Osteoblast (primary cell): ENCODE measurements at places on chromosomes 2 and 18. TPM values are rescaled to one million over a fixed set of nuclear protein-coding genes. Genes with fewer than 3 reads are reported as not detected.

GRCh38 chr2:157848213-157848612, 27.9 kb downstream of the ACVR1 start:
- H3K36me3 ChIP-seq: no peaks in the 10 kb centered on the region
- H3K27ac ChIP-seq: no peak overlapping the region
- H3K4me1 ChIP-seq: peaks cover 6% of the 10 kb centered on the region
- H3K4me3 ChIP-seq: no peak overlapping the region

DNA sequence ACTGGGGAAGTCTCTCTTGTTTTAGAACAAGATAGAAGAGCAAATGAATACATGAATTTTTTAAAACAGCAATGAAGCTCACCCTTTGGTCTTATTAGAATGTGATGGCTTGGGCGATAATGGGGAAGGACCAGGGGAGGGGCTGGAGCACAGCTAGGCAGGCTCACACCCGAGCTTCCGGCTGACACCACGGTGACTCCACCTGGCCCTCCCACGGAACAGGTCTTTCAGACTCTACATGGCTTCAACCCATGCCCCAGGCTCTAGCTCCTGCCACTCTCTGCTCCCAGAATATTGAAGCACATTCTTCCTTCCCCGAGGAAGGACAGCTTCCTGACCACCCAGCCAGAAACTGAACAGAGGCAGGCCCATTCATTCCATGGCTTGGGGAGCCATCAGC, 127.5 kb upstream of the AGAP1 start:
- peaks cover 33% of the 10 kb centered on the region for H3K27me3 ChIP-seq
- no peaks in the 10 kb centered on the region for H3K36me3 ChIP-seq
- H3K27ac ChIP-seq: no peak overlapping the region
- no peaks in the 10 kb centered on the region for H3K4me1 ChIP-seq
- H3K4me3 ChIP-seq: no peak overlapping the region

NDUFB3 gene
- total RNA-seq: 25.7 and 29.2 TPM in 2 replicates

LYG2 gene
- not detected in 2 replicates for total RNA-seq

GRCh38 chr18:4198956-4199355, 256.2 kb downstream of the DLGAP1 start:
- H3K36me3 ChIP-seq: no peaks in the 10 kb centered on the region
- DNase-seq: no peak
- H3K27ac ChIP-seq: no peak overlapping the region
- no peaks in the 10 kb centered on the region for H3K4me1 ChIP-seq

GRCh38 chr2:39855856-39856255, 76.8 kb upstream of the THUMPD2 start:
- H3K4me3 ChIP-seq: no peak overlapping the region
- no peak for DNase-seq
- peaks cover 7% of the 10 kb centered on the region for H3K4me1 ChIP-seq
- H3K27me3 ChIP-seq: no peaks in the 10 kb centered on the region
- no peak overlapping the region for H3K27ac ChIP-seq

- no peaks in the 10 kb centered on the region for H3K27me3 ChIP-seq
- H3K4me3 ChIP-seq: no peak overlapping the region
- DNase-seq: no peak
- H3K27ac ChIP-seq: no peak overlapping the region
- H3K4me1 ChIP-seq: no peaks in the 10 kb centered on the region
- no peaks in the 10 kb centered on the region for H3K36me3 ChIP-seq
Measured at GRCh38 chr2:44389895-44390294, 28.1 kb downstream of the CAMKMT start.
